ENCODE measurements at places on chromosomes 3 and 15.

- DNase-seq, result no peak
Observed at GRCh38 chr3:193560870-193561269, 6.2 kb upstream of the ATP13A4 start.

- DNase-seq, result no peak
Observed at GRCh38 chr3:43074482-43074881, 31.4 kb downstream of the POMGNT2 start.

- no peak for DNase-seq
Observed at GRCh38 chr3:23785097-23785645, 20.6 kb upstream of the UBE2E1 start.

DNA sequence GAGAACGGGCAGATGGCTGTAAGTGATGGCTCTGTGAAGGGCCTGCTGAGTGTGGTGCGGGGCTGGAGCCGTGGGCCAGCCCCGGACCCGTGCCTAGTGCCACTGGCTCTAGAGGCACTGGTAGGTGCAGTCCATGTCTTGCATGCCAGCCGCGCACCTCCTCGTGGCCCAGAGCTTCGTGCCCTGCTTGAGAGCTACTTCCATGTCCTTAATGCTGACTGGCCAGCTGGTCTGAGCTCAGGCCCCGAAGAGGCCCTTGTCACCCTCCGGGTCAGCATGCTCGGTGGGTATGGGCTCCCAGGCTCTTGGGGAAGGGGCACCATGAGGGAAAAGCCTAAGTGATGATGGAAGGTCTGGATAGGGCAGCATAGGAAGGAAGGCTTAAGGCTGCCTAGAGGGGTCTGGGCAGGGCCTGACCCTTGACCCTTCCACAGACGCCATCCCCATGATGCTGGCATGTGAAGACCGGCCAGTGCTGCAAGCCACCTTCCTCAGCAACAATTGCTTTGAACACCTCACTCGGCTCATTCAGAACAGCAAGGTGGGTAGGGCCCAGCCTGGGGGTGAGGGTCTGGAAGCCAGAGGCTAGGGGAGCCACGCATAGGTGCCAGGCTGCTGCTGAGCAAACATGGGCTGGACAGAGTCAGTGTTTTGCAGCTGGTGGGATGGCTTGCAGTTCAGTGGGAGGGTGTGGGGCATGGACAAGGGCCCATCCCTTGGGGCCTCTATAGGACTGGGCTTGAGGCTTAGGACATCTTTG lies 12.1 kb downstream of the NBEAL2 start:
- DNase-seq, result no peak

- DNase-seq, result no peak
Observed at GRCh38 chr3:22587446-22587845, 615.7 kb upstream of the UBE2E2 start.

- DNase-seq, result no peak
Observed at GRCh38 chr3:42701371-42702065, 1.1 kb downstream of the HHATL start.

GRCh38 chr3:127735767-127736693 lies 63.3 kb downstream of the ABTB1 start:
- peak; percentile 49 for DNase-seq

- no peak for DNase-seq
Observed at GRCh38 chr3:176631165-176631564, 566.1 kb downstream of the TBL1XR1 start.

- no peak for DNase-seq
Observed at GRCh38 chr15:37550360-37551024, 383.9 kb upstream of the TMCO5A start.

GRCh38 chr3:67094774-67095173 lies 96.7 kb downstream of the KBTBD8 start:
- no peak for DNase-seq

DNA sequence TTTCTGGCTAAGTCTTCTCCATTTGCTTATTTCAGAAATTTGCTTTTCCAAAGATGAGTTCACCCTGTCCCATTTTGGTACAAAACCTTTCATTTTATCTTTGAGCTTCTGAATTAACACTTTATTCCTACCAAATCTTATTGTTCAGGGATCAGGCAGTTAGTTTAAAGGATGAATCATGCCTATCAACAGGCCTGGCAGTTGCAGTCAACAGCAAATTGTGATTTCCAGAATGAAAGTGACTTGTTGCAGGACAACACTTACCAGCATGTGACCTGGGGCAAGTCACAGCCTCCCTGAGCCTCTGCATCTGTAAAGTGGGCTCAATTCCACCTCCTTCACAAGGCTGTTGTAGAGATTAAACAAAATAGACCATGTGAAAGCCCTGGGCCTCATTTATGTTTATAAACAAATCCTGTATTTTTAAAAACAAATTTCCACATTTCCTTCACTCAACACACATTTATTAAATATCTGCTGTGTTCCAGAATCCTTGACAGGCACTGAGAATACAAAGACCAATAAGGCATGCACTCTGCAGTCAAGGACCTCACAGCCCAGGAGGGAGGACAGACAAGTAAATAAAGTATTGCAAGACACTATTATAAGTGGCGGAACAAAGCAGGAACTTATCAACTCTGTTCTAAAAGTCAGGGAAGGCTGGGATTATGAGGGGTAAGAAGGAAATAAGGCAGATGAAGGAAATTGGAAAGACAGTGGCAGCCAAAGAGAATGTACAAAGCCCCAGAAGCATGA lies 359.1 kb upstream of the IL12A start:
- no peak for DNase-seq

DNA sequence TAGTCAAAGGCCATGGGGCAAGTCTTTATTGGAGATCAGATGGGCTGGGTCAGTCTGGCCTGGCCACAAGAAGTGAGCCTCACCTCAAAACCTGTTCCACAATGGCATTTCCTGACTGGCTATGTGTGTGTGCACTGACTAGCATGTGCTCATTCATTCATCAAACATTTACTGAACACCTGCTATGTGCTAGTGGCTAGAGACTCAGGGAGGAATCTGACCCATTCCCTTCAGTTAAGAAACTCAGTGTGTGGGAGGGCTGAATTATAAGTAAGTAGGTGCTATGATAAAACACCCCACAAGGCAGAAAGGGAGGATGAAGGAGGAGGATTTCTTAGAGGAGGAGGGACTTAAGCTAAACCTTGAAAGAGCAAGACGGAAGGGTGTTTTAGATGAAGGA lies 5.4 kb upstream of the CGNL1 start:
- no peak for DNase-seq

- DNase-seq, result no peak
Observed at GRCh38 chr15:35944945-35945585, 399.1 kb upstream of the DPH6 start.

DNA sequence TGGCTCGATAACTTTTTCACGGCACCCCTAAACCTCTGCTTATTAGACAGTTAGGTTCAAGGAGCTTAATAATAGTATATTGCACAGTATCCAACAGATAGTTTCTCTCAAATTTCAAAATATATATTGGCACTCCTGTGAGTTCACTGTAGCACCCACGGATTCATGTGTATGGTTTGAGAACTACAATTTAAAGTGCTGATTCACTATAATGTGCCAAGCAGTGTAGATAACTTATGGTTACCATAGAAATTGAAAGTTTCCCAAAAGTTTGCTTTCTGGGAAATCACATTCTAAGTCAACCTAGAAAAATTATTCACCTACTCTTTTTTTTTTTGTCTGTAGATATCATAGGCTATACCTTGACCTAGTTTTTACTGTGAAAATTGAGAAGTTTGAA lies 86.6 kb downstream of the GAP43 start:
- no peak for DNase-seq

GRCh38 chr3:61264281-61264680 lies 13.0 kb upstream of the FHIT start:
- DNase-seq, result no peak

GRCh38 chr3:169993761-169994160 lies 27.2 kb downstream of the SEC62 start:
- no peak for DNase-seq

DNA sequence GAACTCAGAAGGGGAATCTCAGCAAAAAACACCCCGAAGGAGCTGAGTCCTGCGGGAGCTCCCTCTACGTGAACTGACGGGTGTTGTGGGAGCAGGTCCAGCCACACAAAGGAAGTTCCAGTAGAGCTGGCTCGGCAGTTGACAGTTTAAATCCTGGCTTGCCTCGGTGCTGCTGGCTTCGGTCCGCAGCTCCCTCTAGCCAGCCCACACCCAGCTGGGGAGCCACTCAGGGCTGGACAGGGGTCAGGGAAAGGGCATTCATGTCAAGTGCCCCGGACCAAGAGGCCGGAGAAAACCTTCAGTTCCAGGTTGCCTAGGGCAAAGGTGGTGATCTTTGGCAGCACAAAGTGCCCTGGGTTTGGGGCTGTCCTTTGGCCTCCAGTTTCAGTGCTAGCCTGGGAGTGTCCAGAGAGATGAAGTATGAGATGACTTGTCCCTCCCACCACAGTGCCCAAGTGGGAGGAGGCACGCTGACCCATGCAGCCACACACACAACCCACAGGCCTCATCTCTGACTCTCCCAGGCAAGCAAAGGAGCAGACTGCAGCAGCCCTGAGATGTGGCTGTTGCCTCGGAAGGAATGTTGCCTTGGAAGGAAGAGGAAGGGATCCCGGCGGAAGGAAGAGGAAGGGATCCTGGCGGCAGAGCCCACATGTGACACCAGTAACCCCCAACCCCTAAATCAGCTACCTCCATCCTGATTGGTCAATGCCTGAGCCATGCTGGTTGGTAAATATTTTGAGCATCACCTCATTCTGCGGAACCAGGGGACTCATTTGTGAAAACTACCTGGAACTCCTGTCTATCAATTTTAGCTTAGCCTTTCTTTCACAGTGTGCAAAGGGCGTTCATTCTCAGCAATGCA lies 13.9 kb upstream of the ANPEP start:
- no peak for DNase-seq

DNA sequence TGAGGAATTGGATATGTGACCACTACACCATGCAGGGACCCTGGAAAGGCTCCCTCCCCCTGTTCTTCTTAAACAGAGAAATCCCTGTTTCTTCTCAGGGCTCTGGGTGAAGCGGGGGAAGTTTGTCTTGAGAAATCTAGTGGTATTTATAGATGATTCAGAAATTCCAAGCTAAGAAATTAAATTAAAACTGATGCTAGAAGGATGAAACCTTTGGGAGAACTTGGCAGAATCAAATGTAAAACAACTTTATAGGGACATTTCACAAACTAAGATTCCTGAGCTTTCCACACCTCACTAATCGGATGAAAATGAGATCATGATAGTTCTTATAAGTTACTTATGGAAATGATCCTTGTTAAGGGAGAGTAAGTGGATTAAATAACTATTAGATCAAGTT lies 54.2 kb downstream of the FBXL2 start:
- DNase-seq, result no peak

DNA sequence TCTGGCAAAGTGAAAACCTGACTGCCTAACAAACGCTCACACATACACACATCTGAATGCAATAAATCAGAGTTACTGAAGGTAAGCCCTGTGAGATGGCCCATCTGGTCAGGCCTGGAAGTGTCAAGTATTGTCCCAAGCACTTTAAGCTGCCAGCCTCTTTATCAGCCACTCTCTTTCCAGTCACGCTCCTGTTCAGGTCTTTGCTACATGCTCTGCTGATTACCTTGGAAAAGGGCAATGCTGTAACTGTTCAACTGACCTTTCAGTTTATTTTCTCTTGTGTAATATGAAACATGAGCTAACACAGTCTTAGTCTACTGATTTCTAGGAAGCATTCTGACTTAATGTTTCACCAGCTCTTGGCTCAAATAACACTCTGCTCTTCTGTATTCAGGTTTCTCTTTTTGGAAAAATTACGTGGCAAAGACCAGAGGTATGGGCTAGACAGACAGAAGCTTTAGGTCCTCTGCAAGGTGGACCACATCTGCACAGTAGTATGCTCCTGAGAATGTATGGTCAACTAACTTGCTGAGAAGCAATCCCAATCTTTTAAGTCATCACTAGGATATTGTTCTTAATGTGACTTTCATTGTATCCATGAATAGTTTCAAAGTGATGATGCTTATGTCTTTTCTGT lies 44.5 kb downstream of the GBE1 start:
- DNase-seq, result no peak

GRCh38 chr15:41848631-41849030 lies 10.0 kb downstream of the PLA2G4B start:
- no peak for DNase-seq

DNA sequence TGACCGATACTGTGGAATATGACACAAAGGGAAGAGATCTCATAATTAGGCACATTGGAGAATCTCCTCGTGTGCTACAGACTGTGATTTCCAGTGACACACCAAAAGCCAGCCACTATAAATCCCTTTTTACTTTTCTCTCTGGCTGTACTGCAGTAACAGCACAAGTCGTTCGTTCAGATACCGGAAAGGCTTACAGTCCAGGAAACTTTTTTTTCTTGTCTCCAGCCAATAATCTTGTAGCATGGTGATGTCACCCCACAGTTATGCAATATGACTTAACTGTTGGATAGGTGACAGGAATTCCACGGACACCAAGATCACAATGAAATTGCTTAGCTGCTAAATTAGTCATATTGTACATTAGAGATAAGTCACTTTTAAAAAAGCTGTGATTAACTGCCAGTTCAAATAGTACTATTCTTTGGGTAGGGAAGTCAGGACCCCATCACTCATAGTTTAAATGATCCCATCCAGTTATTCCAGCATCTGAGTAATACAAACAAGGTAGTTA lies 36.3 kb upstream of the TSC22D2 start:
- DNase-seq, result peak; percentile 100

DNA sequence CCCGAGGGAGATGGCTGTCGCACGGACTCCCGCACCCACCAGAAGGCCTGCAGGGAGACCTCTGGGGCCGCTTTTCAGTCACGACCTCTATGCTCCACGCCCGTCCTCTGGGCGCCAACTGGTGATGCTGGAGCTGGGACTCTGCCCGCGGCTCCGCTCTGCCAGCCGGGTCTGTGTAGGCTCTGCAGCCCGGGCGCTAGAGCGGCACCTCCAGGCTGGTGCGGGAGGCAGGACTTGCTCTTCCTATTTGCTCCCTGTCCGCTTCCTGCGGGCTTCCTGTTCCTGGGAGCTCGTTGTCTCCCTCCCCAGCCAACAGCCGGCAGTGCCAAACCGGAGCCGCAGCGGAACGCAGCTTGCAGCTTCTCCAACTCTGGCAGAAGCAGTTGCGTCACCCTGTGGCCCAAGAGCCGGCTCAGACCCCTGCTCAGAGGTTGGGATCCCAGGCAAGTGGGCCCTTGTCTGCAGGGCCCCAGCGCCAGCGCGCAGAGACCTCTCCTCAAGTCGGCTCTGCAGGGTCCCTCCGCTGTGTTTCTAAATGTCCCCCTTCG lies 285.9 kb downstream of the XXYLT1 start:
- DNase-seq, result no peak

- no peak for DNase-seq
Observed at GRCh38 chr3:177470197-177470941, 273.1 kb upstream of the TBL1XR1 start.

GRCh38 chr15:88705769-88706165 lies 67.0 kb downstream of the ISG20 start:
- DNase-seq, result no peak

- DNase-seq, result no peak
Observed at GRCh38 chr15:34360298-34360697, 6.7 kb downstream of the LPCAT4 start.

GRCh38 chr3:191253089-191253799 lies 54.2 kb downstream of the OSTN start:
- DNase-seq, result no peak

DNA sequence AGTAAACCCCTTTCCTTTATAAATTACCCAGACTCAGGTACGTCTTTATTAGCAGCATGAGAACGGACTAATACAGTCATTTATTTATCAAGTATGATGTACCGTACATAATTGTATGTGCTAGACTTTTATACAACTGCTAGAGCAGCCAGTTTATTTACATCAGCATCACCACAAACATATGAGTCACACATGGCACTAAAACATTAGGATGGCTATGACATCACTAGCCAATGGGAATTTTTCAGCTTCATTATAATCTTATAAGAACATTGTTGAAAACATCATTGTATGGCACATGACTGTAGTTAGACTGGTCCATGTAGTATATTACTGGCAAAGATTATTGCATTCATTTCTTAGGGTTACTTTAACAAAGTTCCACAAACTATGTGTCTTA lies 121.7 kb downstream of the ZMAT3 start:
- DNase-seq, result no peak

Data from HS-5 (cell line).